ENCODE measurements at places on chromosomes 1 and 21.

DNA sequence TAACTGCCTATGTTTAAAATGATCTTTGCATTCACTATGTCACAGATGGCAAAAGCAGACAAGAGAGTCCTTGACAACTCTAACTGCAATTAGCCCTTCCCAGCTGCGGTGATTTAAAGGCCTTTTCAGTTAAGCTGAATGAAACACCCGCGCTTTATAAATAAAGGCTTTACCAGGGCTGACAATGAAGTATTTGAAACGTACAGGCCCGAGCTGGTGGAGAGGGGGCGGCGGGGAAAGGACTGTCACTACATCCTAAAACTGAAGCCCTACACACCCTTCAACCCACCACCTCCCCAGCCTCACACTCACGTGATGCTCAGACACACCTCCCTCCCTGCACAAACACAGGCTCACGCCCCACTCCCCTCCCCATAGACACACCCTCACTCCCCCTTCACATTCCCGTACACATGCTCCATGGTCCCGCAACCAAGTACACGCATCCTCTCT is 45.5 kb downstream of the GRIK3 start:
- no peak for DNase-seq

- no peak for DNase-seq
Observed at GRCh38 chr1:236848274-236848923, 53.3 kb downstream of the MTR start.

DNA sequence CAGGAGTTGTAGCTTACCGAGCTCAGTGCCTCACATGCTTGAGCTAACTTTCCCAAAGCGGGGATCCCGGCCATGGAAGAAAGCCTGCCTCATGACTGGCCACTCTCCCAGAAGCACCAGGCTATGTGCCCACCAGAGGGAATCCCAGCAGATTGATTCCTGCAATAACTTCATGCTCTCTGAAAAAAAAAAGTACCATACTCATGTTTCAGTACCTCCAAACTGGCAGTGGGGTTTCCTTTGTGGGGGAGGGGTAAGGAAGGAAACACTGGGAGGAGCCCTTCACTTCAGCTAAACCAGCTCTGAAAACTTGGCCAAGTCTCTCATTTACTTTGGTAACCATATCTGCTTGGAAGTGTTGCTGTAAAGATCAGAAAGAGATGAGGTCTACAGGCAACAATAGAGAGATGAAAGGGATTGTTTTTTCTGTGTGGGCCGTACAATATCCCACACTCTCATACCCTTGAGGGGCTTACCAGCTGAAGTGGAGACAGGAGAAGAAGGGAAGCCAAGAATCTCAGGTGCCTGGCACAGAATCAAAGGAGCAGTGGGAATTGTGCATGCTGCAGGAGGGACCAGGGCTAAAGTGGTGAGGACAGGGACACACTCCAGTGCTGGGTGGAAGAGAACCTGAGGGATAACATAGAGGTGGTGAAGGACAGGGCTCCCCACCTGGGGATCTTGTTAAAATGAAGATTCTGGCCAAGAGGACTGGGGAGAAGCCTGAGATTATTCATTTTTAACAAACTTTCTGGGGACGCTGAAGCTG is 42.4 kb upstream of the TACSTD2 start:
- DNase-seq: no peak

DNA sequence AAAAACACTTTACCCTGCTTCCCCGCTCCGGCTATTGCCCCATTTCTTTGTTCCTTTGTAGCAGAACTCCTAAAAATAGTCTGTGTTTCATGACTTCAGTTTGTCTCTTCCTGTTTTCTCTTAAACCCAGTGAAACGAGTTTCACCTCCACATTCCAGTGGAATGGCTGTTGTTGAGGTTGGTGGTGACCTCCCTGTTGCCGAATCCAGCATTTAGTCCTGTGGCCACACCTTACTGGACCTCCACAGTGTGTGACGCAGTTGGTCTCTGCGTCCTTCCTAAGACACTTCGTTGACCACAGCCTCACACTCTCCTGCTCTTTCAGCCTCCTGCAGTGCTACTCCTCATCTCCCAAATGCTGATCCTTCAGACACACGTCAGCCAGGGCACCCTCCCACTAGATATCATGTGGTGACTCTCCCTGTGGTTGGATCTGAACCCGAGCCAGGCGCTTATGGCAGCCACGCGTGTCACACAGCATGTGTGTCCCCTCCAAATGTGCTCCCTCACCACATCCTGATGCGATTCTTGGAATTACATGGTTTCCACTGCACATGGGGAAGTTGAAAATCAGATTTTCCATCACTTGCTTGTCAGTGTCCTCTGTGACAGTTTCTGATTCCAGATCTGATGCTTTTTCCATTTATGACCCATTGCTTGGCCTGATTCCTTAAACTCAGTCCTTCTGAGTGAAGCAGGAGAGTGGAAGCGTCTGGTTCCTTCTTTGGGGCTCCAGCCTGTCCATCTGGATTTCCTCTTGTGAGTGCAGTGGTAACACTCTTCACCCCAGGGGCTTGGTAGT is 99.1 kb upstream of the ARTN start:
- no peak for DNase-seq

DNA sequence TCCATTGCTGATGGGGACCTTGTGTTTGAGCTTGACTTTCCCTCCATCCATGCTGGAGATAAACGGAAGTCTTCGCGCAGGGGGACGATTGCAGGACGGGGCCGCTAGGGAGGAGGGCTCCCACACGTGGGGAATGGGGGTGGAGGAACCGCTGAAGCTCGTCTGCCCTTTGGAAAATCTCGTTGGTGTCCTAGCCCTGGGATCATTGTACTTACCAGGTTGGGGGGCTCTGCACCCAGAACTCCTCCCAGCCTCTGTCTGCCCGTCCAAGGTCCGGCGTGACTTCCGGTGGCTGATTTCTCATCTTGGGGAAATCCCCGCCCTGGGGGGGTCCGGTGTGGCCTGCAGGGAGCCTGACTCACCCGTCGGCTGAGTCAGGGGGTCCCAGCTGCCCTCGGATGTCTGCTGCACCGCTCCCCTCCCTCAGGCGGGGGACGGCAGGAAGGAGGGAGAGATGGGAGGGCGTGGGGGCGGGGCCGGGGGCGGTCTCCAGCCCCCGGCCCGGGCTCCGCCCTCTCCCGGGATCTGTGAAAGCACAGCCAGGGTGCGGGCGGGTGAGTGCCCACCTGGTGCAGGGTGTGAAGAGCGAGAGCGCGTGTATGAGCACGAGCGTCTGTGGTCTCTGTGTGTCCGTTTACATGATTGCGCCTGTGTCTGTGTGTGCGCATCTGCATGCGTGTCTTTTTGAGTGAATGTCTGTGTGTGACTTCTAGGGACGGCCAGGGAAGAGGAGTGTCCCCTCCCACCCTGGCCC is 35.8 kb downstream of the PIK3CD start:
- DNase-seq: no peak

DNA sequence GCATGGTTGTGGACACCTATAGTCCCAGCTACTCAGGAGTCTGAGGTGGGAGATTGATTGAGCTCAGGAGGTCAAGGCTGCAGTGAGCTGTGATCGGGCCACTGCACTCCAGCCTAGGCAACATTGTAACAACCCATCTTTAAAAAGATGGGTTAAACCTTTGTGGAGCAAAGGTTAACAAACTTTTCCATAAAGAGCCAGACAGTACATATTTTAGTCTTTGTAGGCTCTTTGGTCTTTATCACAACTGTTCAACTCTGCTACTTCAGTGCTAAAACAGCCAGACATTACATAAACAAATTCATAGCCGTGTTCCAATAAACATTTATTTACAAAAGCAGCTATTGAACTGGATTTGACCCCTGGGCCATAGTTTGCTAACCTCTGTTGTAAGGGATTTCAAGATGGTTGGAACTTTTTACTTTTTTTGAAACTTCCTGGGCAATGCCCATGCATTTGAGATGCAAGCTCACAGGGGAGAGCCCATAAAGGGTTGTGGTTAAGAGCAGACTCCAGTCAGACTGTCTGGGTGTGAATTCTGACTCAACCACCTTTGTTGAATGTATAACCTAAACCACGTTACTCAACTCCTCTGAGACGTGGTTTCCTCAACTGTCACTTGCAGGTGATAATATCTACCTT is 10.8 kb downstream of the INAVA start:
- DNase-seq: no peak

DNA sequence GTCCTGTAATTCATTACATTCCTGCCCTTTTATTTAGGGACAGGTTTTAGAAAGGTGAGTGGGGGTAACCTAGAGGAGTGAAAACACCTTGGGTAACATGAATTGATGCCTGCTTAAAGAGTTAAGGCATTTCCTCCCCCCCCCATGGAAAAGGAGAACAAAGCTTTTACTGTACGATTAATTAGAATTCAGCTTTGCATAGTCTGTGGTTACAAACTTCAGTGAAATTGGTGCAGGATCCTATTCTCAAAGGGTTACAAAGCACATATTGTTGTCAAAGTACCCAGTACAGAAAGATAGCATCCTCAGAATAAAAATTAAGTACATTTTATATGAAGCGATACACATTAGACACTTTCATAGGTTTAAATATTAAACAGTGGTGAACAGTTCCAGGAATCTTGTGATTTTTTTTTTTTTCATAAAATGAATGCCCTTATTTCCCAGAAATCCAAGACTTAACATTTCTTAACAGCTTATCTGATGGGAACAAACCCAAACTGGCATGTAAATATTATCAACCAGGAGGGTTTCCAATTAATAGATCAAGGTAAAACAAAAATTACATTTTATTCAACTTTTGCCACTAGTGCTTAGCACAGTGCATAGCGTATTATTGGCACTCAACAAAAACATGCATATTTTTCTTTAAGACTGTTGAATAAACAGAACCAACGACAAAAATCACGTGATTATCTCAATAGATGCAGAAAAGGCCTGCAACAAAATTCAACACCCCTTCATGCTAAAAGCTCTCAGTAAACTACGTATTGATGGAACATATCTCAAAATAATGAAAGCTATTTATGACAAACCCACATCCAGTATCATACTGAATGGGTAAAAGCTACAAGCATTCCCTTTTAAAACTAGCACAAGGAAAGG is 172.7 kb downstream of the PDE4B start:
- DNase-seq: no peak

- DNase-seq: no peak
Observed at GRCh38 chr1:180428782-180429695, 73.3 kb downstream of the ACBD6 start.

GRCh38 chr1:51170342-51170741 is 65.7 kb upstream of the RNF11 start:
- no peak for DNase-seq

- no peak for DNase-seq
Observed at GRCh38 chr1:157652859-157653493, 47.6 kb downstream of the FCRL3 start.

DNA sequence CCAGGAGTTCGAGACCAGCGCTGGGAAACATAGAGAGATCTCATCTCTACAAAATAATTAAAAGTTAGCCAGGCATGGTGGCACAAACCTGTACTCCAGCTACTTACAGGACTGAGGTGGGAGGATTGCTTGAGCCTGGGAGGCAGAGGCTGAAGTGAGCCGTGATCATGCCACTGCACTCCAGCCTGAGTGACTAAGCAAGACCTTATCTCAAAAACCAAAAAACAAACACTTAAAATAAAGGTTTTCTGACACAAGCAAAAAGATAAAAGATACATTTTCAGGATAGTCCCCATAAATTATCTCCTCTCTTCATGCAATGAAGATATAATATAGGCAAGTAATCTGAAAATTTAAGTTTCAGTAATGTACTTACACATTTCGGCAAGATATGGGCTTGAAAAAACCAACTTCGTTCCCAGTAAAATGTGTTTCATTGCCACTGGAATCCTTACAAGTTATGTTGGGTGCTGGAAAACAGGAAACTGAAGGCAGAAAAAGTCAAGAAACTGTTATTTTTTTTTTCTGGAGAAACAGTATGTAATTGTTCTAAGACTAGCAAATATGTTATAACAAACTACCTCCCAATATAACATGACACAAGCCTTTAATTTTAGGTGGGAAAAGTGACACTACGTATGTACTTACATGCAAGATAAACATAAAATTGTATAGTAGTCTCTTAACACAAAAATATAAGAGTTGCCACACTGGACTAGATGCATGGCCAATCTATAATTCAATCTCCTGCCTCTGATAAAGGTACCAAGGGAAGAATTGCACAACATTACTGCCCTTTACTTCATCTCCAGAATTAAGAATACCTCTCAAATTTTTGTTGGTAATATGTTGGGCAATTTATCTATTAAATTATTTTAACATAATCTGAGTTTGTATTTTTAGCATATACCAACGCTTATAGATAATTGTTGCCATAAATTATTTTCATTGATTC is 15.7 kb downstream of the TM2D1 start:
- DNase-seq: no peak

DNA sequence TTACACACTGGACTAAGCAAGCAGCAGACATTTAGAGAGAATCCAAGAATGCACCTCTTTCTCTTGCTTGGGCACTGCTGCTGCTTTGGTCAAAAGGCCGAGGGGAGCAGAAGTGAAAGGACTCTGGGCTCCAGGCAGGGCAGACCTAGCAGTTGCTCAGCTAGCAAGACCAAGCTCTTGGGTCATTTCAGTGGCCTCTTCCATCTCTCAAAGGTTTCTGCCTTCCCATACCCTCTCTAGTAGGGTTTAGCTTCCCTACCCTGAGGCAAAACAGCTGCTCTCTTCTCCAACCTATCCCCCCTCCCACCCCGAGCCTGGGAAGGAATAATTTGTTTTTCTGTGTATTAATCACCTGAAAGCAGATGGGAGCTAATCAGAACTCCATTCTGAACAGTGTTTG is 25.8 kb downstream of the TFAP2E start:
- no peak for DNase-seq

DNA sequence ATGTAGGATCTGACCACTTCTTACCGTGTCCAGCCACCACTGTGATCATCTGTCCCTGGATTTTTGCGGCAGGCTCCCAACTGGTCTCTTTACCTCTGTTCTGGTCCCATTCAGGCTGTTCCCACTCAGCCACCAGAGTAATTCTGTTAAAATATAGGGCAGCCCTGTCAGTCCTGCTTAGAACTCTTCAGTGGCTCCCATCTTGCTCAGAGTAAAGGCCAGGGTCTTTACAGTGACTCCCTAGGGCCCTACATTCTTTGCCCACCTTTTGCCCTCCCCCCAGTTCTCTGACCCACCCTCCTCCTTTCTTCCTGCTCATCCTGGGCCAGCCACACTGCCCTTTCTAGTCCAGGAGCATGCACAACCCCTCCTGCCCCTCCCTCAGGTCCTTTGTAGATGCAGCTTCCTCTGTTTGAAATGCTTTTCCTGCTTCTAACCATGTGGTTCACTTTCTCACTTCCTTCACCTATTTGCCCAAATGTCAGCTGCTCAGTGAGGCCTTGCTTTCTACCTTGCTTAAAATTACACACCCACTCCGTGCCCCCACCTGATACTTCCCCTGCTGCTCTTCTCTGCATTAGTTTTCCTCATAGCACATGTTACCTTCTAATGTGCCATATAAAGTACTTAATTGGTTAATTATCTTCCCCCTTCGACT is 7.8 kb downstream of the UBIAD1 start:
- no peak for DNase-seq

GRCh38 chr1:218408942-218409341 is 63.8 kb downstream of the TGFB2 start:
- no peak for DNase-seq

GRCh38 chr1:244273845-244274619 is 177.7 kb downstream of the ADSS2 start:
- DNase-seq: no peak

DNA sequence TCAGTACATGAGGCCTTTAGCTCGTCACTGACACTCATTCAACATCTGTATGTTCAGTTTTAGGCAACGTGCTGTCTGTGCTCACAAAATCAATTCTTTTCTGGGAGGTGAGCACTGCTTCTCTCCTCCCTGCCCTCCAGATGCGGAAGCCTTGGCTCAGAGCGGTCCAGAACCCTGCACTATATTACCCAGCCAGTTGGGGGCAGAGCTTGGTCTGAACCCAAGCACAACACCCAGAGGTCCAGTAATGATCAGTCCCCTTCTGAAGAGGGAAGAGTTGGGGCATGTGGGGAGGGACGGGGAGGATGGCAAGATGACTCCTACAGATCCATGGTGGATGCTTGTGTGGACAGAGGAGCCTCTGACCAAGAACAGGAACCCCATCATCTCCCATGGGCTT is 5.6 kb upstream of the DSCAM start:
- no peak for DNase-seq

Data from cortex of kidney (tissue), 1 donor.